Cortex of kidney (tissue), 1 donor: ENCODE measurements at places on chromosomes 11 and 22.

GRCh38 chr22:18156878-18157713, 7.1 kb downstream of the USP18 start:
- DNase-seq: no peak

- DNase-seq: no peak
Measured at GRCh38 chr11:76604626-76605241, 65.8 kb downstream of the LRRC32 start.

GRCh38 chr22:31692186-31692886, 30.3 kb upstream of the PISD start:
- no peak for DNase-seq

GRCh38 chr11:94655956-94656355, 88.8 kb downstream of the PIWIL4 start:
- DNase-seq: no peak

DNA sequence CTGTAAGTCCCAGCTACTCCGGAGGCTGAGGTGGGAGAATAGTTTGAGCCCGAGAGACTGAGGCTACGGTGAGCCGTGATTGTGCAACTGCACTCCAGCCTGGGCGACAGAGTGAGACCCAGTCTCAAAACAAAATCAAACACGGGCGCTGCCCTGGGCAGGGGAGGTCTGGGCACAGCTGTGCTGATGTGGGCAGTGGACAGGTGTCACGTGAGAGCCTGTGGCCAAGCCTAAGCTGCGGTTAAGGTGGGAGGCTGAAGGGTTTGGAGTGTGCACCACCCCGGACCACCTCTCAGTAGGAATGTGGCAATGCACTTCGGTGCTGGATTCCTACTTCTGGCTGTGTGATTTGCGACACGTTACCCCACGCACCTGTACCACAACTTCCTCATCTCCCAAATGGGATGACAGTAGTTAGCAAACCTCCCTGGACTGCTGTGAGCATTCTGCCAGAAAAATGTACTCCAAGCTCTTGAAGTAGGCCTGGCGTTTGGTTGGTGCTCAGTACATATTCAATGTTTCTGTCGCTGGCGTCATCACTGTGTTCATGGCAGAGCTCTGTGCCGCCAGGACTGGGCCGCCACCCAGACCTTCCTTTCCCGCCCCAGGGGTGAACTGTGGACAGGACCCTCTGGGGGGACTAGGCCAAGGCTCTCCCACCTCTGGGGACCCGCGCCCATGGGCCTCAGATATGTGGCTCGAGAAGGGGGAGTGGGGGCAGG, 807 bp upstream of the ZNF74 start:
- no peak for DNase-seq

DNA sequence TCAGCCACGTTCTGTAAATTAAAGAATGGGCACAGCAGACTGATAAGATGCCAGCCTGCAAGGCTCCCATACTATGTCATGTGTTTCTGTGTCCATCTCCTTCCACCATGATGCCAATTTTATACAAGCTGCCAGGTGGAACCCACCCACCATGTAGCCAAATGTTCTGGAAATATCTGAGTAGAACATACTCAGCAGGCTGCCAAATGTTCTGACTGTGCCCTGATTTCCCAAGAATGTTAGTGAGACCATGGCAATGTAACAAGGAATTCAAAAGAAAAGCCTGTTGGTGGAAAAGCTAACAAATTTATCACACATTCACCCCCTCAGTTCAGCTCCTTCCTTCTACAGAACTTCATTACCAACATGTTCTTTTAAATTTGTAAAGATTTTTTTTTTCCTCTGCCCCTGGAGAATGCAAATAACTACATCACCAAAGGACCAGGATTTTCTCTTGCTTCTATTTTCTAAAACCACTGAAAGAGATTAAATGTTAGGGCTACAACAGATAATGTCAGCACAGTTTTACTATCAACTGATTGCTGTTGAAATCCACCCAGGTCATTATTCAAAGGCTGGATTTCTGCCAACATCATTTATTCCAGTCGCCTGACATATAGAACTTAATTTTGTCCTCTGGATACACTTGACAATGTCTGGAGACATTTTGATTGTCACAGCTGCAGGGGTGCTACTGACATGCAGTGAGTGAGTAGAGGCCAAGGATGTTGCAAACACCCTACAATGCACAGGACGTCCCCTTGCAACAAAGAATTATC, 3.1 kb downstream of the DMC1 start:
- DNase-seq: no peak

- no peak for DNase-seq
Measured at GRCh38 chr11:119758291-119758690, 29.3 kb upstream of the NECTIN1 start.

GRCh38 chr11:120835601-120836228, 188.2 kb upstream of the TBCEL start:
- no peak for DNase-seq

- DNase-seq: no peak
Measured at GRCh38 chr11:24861440-24861839, 364.6 kb downstream of the LUZP2 start.

DNA sequence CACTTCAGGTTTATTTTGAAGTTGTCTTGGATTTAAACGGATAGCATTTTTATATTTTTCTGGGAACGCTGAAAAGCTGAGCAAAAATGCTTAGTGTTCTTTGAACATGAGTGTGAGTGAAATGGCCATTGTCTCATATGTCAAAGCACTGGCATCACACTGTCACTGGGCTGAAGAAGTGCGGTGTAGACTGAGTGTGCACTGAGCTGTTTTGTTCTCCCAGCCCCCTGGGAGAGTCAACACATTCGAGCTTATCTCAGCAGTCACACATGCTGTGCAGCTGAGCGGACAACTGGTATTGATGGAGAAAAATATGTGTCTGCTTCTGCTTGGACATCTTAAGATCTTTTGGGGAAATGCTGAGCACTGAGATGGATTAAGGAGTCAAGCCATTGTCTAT, 90.8 kb downstream of the TECTA start:
- no peak for DNase-seq

GRCh38 chr11:117278347-117278746, 12.8 kb upstream of the BACE1-AS start:
- DNase-seq: no peak

- no peak for DNase-seq
Measured at GRCh38 chr11:12680246-12680939, 6.2 kb downstream of the TEAD1 start.

DNA sequence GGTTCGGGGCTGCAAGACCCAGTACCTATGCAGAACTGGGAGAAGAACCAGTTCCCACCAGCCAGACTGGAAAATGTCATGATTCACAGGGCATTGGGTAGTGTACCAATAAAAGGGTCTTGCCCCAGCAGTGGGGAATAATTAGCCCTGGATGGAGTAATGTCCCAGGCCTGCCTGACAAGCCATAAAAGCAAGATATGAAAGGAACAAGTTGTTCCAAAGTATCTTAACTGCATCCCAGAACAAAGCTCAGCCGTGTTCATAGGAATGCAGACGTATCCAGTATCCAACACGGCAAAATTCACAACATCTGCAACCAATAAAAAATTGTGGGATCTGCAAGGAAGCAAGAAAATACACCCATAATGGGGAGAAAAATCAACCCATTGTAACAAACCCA, 47.9 kb downstream of the ASCL2 start:
- DNase-seq: no peak

GRCh38 chr11:75811485-75811884, 3.5 kb upstream of the UVRAG start:
- DNase-seq: no peak

- no peak for DNase-seq
Measured at GRCh38 chr22:41838842-41839618, 6.1 kb downstream of the SREBF2 start.

GRCh38 chr11:689625-690024, 5.4 kb downstream of the DEAF1 start:
- DNase-seq: no peak

GRCh38 chr22:42261296-42261695, 9.2 kb downstream of the TCF20 start:
- DNase-seq: no peak

- no peak for DNase-seq
Measured at GRCh38 chr11:74611369-74611861, 19.0 kb downstream of the POLD3 start.

GRCh38 chr11:506238-506994, 626 bp downstream of the RNH1 start:
- DNase-seq: no peak

GRCh38 chr11:76491644-76492043, 46.8 kb downstream of the EMSY start:
- no peak for DNase-seq

DNA sequence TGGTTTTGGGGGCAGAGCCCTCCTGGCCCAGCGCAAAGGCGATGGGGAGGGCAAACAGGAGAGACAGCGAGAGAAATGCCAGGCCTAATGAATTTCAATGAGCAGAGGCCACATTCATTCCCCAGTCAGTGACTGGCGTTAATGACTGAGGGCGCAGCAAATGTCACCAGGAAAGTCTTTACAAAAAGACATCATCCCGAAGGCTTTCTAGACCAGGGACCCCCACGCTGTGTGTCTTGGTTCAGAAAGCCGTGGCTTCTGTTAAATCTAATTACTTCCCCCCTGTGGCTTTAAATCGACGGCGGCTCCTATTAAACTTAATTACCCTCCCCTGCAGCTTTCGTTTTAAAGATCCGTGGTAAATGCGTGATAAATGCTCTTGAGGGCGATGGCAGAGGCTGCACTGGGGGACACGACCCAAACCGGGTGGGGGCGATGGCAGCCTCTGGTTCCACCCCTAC, 1.6 kb upstream of the FGF19 start:
- DNase-seq: no peak

DNA sequence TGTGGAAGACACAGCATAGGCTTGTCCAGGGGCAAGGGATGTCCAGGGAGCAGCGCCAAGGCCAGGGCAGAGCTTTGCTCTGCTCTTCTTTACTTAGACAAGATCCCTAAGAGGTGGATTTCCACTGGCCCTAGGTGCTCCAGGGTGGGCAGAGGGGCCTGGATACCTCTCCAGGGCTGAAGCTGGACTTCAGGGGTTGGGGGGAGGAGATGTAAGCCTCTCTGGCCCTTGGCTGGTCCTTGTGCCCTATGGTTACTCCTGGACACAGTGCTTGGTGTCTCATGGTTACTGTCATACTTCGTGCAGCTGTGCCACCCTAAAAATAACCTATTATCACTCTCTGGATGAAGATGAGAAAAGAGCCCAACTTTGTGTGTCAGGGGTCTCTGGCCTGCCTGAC, 12.9 kb upstream of the KCNJ11 start:
- DNase-seq: no peak

GRCh38 chr11:41878095-41878494, 418.6 kb upstream of the LRRC4C start:
- DNase-seq: no peak

DNA sequence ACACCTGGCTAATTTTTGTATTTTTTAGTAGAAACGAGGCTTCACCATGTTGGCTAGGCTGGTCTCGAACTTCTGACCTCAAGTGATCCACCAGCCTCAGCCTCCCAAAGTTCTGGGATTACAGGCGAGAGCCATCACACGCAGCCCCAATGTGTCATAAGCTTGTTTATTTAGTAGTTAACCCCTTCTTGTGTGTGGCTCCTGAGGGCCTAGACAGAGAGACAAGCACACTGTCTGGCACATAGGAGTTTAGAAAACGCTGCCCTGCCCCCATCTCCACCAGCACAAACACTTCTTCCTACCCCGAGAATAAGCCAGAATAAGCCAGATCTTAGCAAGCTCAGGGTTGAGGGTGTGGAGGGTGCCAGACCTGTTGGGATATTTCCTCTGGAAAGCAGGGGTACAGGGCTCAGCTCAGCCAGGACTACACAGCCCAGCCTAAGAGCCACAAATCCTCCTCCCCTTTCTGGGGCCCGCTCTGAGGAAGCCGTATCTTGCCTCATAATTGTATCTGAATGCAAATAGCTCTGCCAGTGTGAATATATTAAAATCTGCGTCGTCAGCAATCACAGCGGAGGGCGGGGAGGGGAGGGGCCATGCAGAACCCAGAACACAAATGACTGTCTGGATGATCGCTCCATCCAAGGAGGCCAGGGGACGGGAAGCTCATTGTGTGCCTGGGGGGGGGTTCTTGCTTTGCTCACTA, 247.3 kb downstream of the MN1 start:
- DNase-seq: no peak

DNA sequence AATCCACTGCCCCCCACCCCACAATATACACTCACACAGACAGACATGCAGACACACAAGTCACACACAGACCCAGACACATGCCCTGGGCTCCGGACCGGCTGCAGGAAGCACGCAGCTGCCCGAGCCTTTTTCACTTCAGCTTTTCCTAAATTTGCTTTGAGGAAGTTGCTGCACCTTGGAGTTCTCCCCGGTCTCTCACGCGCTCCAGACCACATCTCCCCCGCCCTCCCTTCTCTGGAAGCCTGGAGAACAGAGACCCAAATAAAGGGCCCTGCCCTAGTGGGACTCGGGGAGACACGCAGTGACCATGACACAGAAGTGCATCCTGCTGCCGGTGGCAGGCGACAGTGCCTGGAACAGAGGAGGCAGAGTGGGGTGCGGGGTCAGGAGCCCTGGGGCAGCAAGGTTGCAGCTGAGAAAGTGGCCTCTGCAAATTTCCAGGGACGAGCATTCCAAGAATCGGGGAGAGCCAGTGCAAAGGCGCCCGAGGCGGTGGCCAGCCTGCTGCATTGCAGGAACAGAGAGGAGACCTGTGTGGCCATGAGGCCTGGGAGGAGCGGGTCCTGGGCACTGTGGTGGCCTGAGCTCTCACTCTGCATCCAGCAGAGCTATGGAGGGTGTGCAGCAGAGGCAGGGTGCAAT, 19.1 kb downstream of the RPL3 start:
- no peak for DNase-seq

DNA sequence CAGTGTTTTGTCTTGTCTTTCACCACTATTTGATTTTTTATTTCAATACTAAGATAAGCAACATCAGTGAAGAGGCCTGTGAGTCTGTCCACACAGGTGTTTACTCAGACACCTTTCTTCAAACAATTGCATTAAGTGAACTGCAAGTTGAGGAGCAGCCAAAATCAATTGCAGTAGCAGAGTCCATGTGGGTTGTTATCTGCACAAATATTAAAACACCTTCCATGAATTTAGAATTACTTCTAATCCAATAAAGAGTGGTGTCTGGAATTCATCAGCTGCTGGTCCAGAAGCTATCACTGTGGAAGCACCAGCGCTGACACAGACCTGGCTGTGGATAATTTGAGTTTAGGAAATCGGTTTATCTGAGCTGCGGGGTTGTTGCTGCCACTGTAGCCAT, 83.5 kb upstream of the FAT3 start:
- no peak for DNase-seq

DNA sequence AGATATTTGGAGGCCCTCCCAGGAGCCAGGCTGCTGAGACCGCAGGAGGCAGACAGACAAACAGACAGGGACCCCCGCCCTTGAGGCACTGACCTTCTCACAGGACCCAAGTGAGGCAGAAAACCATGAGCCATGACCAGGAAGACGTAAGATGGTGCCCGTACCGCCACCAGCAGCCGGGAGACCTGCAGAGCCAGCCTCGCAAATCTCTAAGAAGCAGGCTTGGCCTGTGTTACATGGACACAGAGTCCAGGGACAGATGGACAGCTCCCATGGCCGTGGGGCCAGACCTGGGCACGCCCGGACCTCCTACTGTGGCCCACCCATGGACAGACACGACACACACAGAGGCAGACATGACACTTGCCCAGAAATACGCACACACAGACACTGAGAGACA, 30.7 kb upstream of the TOLLIP start:
- DNase-seq: no peak
